ENCODE measurements at places on chromosomes 4 and X.

- no peak for DNase-seq
Observed at GRCh38 chrX:856566-857290, 226.1 kb downstream of the SHOX start.

DNA sequence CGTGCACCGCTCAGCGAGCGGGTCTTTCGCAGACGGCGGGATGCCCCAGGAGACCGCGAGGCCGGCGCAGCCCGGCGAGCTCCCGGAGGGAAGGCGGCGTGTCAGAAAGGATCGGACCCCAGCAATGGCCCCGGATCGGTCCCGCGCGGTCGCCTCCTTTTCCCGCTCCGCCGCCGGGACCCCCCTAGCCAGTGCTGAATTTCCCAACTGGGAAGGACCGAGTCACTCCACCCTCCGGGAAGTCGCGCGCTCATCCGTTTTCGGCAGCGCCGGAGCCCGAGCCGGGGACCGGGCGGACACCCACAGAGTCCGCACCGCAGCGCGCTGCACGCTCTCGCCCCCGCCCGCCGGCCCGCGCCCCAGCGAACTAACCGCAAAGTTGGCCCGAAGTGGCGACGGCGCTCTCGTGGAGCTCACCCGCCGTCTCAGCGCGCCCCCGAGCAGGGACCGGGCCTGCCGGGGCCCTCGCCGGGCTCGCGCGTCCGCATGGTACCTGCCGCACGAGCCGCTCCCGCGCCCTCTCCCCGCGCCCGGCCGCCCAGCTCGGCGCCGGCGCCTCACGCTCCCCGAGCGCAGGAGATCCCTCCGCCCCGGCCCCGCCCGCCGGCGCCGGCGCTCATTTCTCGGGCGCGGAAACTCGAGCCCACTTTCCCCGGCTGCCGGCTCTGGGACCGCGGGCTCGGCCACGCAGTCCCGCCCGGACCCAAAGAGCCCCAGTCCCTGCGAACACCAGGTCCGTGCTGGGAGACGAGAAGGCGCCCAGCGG lies at the start of gene FAT1:
Gene FAT1, minus strand, starts transcription at position 565 of the 766 bp plus-strand sequence. CDS start 14,029 bp downstream, outside the sequence.
- no peak for DNase-seq

DNA sequence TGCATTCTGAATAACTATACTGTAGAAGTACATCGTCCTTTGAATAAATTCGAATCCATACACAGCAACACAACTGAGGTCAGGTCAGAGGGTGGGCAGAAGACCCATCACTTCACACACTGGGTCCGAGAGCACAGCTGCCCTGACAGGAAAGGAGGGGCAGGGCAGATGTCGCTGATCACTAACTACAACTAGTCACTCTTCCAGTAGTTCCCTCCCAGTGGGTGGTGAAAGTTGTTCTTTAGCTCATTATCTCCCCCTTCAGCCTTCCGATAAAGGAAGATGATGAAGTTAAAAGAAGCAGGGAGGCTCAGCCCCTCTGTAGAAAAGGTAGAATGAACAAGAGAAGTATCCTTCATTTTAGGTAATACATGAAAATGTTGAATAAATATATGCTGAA lies 278.9 kb downstream of the INPP4B start:
- DNase-seq, result no peak

- DNase-seq, result no peak
Observed at GRCh38 chr4:123809864-123810263, 413.3 kb downstream of the SPRY1 start.

DNA sequence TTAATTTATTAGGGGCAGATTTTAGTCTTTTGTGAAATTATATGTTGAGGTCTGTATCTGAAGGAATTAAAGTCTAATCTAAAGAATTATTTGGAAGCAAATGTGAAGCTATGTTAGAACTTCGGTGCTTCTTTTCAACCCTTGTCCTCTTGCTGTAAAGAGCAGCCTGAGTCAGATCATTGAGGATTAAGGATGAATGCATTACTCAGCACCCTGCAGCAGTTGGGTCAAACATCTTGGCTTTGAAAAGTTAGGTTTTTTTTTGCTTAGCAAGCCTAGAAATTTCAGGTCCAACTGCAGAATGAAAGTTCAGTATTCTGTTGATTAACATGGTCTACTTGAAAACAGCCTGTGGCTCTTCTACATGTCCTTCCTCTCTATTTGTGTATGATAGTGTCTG lies 57.6 kb downstream of the SLC4A4 start:
- no peak for DNase-seq

- no peak for DNase-seq
Observed at GRCh38 chrX:84108584-84108983, 79.4 kb downstream of the RPS6KA6 start.

GRCh38 chr4:56653461-56654237 lies 27.4 kb downstream of the HOPX start:
- no peak for DNase-seq

DNA sequence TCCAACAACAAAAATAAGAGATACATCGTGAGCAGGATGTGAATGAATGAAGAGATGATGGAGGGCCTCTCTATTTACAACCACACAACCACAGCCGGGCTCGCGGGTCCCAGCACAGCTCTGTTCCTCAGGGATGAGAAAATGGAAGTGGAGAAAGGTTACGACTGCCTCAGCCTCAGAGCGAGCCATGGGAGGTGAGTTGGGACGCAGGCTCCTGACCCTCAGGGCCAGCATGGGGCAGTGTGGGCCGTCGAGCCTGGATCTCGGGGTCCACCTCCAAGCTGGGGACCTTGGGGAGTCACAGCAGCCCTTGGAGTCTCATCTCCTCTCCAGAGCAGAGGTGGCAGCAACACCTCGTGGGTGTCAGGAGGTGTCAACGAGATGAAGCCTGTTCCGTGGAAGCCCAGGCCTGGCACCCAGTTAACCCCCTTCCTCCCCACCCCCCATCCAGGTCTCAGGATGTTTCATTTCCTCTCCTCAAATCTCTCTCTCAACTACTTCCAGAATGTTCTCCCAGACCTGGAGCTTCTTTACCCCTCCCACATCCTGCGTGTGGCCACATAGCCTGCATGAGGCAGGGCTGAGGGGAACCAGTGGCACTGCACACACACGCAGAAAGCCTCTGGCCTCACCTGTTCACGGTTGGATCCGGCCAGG lies 25.9 kb downstream of the C4orf50 start:
- no peak for DNase-seq

- no peak for DNase-seq
Observed at GRCh38 chr4:165308606-165309005, 18.9 kb upstream of the MSMO1 start.

GRCh38 chr4:128424527-128425497 lies 137.2 kb upstream of the PGRMC2 start:
- no peak for DNase-seq

- no peak for DNase-seq
Observed at GRCh38 chrX:69113723-69114122, 51.5 kb downstream of the PJA1 start.

DNA sequence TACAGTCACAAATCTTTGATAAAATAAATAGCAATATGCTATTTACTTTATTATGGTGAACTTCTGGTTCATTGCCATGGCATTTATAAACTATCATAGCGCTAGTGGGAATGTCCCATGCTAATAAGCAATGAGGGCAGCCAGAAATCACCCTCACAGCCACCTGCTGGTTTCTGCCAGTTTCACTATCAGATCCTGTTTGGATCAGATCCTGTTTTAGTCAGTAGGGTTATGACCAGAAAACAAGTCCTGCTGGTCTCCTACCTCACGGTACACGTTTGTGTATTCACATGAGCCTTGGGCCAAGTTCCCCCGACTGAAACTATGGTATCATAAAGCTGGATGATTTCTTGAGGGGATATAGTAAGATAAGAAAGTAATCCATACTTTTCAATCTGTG lies 17.7 kb downstream of the FOXR2 start:
- DNase-seq, result no peak

GRCh38 chrX:120499301-120500072 lies 30.4 kb upstream of the LAMP2 start:
- DNase-seq, result no peak

- DNase-seq, result no peak
Observed at GRCh38 chr4:42915484-42915883, 23.0 kb downstream of the GRXCR1 start.

DNA sequence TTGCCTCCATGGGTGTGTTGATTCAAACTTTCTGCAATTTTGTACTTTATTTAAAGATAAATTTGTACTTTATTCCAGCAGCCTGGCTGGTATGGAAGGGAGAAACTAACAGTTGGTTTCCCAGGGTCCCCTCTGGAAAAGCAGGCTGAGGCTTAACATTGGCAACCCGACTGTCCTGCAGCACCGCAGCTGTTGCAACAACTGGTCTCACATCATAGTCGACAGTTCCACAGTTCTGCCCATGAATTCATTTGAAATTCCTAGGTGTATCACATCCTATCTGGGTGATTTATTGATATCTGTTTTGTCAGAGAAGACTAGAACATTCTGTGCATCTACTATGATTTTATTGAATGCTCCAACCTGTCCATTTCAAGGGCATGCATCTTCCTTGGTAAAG lies 98.8 kb upstream of the GATB start:
- DNase-seq, result no peak

DNA sequence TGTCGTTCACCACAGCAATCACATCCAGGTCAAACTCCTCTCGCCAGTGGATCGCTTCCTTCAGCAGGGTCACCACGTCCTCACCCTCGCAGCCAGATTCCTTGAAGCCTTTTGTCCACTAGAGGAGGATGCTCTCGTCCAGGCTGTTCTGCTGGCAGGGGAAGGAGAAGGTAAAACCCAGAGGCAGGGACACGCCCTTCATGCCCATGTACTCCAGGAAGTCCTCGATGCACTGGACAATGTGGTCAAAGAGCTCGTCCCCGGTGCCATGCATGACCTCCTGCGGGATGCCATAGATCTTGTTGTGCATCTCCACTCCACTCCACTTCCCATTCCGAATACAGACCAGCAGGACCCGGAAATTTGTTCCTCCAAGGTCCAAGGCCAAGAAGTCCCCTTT lies 152.4 kb downstream of the TENT5D start:
- DNase-seq, result no peak

DNA sequence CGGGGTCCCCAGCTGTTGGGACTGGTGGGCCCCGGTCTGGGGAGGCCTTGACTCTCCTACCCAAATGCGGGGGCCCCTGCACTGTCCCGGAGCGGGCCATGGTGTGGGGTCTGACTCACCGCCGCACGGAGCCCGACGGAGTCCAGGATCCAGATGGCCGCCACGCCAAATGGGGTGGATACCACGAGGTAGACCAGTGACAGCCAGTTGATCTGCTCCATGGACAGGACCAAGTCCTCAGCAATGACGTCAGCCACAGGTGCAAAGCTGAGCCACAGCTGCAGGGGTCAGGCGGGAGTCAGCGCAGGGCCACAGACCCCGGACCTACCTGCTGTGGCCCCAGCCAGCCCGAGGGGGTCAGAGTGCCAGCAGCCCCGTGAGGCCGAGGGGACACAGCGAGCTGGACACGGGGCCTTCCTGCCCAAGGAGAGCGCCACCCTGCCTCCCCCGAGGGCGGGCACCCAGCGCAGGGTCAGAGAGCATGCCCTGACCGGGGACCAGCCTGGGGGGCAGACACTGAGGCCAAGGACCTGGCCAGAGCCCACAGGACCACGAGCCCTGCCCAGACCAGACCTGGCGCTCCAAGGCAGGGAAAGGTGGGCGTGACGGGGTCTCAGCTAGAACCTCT lies 2.4 kb downstream of the SLC49A3 start:
- no peak for DNase-seq
